Endothelial cell of umbilical vein (primary cell): ENCODE measurements at places on chromosomes 13 and 19. TPM values are rescaled to one million over a fixed set of nuclear protein-coding genes. Genes with fewer than 3 reads are reported as not detected.

GRCh38 chr13:50527612-50528509 is 315.6 kb downstream of the DLEU7 start:
- H3K4me1 ChIP-seq: peaks cover 8% of the 10 kb centered on the region
- H3K4me3 ChIP-seq: no peak overlapping the region
- no peak overlapping the region for H3K27ac ChIP-seq

DNA sequence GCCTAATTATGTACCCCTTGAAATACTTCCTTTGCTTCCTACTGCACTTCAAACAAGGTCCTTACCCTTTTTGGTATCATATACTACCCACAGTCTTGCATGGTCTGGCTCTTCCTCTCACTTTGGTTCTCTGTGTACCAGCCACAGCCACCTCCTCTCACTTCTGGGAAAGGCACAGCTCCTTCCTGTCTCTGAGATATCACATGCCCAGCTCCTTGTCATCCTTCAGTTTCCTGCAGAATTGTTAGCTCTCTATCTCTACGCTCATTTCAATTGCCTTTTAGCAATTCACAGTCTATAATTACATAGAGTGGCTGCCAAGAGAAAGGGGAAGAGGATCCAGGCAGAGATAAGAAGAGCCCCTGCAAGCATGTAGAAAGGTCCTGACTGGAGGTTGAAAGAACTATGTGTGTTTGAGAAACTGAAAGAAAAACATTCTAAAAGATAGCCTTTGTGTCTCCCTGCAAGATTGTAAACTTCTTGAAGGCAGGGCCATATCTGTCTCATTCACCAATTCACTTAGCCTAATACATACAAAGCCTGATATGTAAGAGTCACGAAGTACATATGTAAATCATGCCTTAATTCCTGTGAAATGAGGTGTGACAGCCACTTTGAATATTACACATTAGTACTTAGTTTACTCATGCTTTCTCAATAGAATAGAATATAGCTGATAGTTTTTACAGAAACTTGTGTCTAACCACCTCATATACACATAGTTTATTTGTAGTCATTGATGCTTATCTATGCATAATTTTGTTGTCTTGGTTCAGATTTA is 933.1 kb downstream of the DIAPH3 start:
- H3K4me3 ChIP-seq: no peak overlapping the region
- DNase-seq: no peak
- H3K27ac ChIP-seq: no peak overlapping the region
- H3K27me3 ChIP-seq: no peaks in the 10 kb centered on the region
- no peaks in the 10 kb centered on the region for H3K4me1 ChIP-seq

DNA sequence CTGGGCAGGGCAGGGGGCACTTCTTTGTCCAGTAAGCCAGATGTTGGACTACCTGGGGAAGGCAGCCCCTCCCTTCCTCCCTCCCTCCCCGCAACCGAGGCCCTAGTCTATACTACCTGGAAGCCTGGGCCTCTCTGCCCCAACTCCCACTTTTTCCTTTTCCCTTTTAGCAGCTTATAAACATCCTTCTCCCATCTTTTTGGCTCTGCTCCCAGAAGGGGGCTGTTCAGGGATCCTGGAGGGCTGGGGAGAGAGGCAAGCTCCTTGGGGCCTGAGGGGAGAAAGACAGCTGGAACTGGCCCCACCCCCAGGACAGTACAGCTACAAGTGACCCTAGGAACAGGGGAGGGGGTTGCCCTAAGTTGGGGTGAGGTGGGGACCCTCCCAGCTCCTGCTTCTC is 44.9 kb downstream of the LYL1 start:
- H3K4me3 ChIP-seq: no peak overlapping the region
- no peak overlapping the region for H3K27ac ChIP-seq
- DNase-seq: peak; percentile 44
- peaks cover 58% of the 10 kb centered on the region for H3K4me1 ChIP-seq

- no peak overlapping the region for H3K4me3 ChIP-seq
- DNase-seq: no peak
- no peaks in the 10 kb centered on the region for H3K36me3 ChIP-seq
- no peaks in the 10 kb centered on the region for H3K27me3 ChIP-seq
These were observed 196.3 kb downstream of the TSHZ3 start for GRCh38 chr19:31152906-31153305.

GRCh38 chr13:67017276-67017675 is 212.9 kb downstream of the PCDH9 start:
- DNase-seq: no peak
- H3K4me1 ChIP-seq: no peaks in the 10 kb centered on the region
- H3K4me3 ChIP-seq: no peak overlapping the region
- no peaks in the 10 kb centered on the region for H3K27me3 ChIP-seq
- H3K36me3 ChIP-seq: no peaks in the 10 kb centered on the region
- no peak overlapping the region for H3K27ac ChIP-seq

- H3K36me3 ChIP-seq: no peaks in the 10 kb centered on the region
- H3K4me1 ChIP-seq: peaks cover 46% of the 10 kb centered on the region
- H3K4me3 ChIP-seq: no peak overlapping the region
- H3K27ac ChIP-seq: peak overlapping the region; percentile 54
These were observed 592 bp upstream of the TRIP10 start for GRCh38 chr19:6738787-6739389.

GRCh38 chr13:110463871-110464510 is 97.5 kb downstream of the RAB20 start:
- peaks cover 29% of the 10 kb centered on the region for H3K36me3 ChIP-seq
- H3K27ac ChIP-seq: no peak overlapping the region
- DNase-seq: no peak
- H3K4me3 ChIP-seq: no peak overlapping the region
- no peaks in the 10 kb centered on the region for H3K4me1 ChIP-seq

- no peak overlapping the region for H3K4me3 ChIP-seq
- DNase-seq: no peak
- peaks cover 11% of the 10 kb centered on the region for H3K4me1 ChIP-seq
- no peak overlapping the region for H3K27ac ChIP-seq
- H3K36me3 ChIP-seq: no peaks in the 10 kb centered on the region
These were observed 1.9 kb downstream of the LACC1 start for GRCh38 chr13:43881580-43881979.

DNA sequence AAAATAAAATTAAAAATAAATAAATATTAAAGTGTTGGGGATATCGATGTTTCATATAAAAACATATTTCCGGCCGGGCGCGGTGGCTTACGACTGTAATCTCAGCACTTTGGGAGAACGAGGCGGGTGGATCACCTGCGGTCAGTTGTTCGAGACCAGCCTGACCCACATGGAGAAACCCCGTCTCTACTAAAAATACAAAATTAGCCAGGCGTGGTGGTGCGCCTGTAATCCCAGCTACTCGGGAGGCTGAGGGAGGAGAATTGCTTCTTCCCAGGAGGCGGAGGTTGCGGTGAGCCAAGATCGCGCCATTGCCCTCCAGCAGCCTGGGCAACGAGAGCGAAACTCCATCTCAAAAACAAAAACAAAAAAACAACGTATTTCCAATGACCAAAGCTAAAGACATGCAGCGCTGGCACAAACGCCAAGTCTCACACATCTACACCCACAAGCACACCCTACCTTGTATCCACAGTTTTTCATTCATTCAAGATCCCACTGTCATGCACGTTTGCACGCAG is 907 bp downstream of the ZNF569 start:
- H3K27ac ChIP-seq: peak overlapping the region; percentile 40
- H3K4me3 ChIP-seq: peak overlapping the region; percentile 59
- H3K36me3 ChIP-seq: peaks cover 2% of the 10 kb centered on the region
- peaks cover 5% of the 10 kb centered on the region for H3K4me1 ChIP-seq
- DNase-seq: no peak

GRCh38 chr19:681029-682019 is 5.1 kb downstream of the FSTL3 start:
- no peak overlapping the region for H3K4me3 ChIP-seq
- H3K4me1 ChIP-seq: peaks cover 16% of the 10 kb centered on the region
- H3K27me3 ChIP-seq: no peaks in the 10 kb centered on the region
- no peaks in the 10 kb centered on the region for H3K36me3 ChIP-seq

GRCh38 chr19:17860331-17860992 is 752 bp downstream of the RPL18A start:
- no peak for DNase-seq
- H3K27ac ChIP-seq: peak overlapping the region; percentile 42
- H3K36me3 ChIP-seq: peaks cover 19% of the 10 kb centered on the region
- H3K4me1 ChIP-seq: peaks cover 15% of the 10 kb centered on the region
- H3K4me3 ChIP-seq: peak overlapping the region; percentile 96

DNA sequence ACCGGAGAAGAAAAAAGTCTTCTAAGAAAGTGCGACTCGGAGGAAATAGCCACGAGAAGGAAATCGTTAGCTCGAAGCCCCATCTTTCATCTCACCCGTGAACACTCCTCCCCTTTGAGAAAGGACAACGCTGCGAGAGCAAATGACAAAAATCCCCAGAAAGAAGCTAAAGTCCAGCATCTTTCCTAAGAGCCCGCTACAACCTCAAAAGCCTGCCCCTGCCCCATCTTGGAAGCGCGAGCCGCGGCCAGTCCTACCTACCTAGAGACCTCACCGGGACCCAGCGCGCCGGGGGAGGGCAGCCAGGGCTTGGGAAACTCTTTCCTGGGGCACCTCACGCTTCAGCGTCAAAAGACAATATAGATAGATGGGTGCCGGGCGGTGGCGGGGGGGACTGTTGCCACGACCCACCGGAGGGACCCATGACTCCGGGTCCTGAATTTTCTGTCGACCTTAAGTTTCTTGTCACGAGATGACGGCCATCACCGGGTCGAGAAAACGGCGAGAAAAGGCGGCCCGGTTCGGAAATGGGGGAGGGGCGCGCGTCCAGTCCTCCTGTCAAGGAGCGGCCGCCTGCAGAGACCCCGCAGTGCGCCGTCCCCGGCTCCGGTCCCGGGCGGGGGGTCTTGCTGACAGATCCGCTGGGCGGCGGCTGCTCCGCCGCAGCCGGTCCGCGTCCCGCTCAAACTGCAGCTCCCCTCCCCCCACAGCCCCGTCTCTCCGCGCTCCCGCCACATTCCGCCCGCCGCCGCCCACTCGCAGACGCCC is 65.9 kb downstream of the KCNRG start:
- no peaks in the 10 kb centered on the region for H3K36me3 ChIP-seq
- peak overlapping the region; percentile 86 for H3K4me3 ChIP-seq
- peaks cover 27% of the 10 kb centered on the region for H3K4me1 ChIP-seq
- no peaks in the 10 kb centered on the region for H3K27me3 ChIP-seq
- peak; percentile 59 for DNase-seq

DNA sequence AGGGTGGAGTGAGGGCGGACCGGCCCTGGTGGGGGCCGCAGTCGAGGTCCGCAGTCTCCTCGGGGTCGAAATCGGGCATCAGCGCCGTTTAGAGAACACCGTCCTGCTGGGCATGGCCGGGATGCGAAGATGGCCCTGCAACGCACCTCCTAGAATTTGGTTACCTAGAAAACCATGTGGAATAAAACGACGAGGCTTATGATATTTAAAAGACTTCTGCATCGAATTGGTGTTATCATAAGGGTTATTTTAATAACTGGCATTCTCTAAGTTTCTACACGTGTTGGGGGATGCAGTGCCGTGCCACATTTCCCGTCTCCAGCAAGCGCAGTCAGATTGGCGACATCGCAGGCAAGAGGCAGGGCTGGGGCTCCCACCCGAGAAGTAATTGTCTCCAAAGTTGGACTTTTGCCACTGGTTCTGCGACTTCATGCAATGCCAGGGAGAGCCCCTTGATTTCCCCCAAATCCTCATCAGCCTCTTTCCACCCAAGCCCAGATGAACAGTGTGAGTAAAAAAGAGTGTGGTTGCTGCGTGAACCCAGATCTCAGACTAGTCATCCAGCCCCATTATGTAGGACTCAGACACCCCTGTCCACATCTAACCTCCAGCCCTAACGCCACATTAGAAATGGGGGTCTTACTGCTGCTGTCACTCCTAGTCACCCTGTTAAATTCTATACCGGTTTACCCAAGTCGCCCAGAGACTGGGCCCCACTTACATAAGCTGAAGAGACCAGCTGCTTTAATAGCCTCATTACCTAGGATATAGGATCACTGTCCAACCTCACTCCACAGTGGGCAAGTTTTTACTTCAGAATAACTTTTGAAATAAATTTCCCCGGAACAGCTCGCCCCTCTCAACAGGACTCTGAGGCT is 571 bp upstream of the DHRS12 start:
- no peaks in the 10 kb centered on the region for H3K27me3 ChIP-seq
- peak overlapping the region; percentile 92 for H3K27ac ChIP-seq
- DNase-seq: no peak
- H3K4me1 ChIP-seq: peaks cover 35% of the 10 kb centered on the region
- no peaks in the 10 kb centered on the region for H3K36me3 ChIP-seq

DNA sequence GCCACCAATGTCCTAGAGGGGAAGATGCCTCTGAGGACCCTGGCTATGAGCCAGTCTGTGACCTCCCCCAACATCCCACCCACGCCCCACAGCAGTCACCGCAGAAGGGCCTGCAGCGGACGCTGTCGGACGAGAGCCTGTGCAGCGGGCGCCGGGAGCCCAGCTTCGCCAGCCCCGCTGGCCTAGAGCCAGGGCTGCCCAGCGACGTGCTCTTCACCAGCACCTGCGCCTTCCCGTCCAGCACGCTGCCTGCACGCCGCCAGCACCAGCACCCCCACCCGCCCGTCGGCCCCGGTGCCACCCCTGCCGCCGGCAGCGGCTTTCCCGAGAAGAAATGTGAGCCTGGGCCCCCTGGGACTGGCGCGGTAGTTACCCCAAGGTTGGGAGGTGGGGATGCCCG is 30.6 kb downstream of the DPF1 start:
- no peaks in the 10 kb centered on the region for H3K27me3 ChIP-seq
- no peak overlapping the region for H3K27ac ChIP-seq
- peaks cover 6% of the 10 kb centered on the region for H3K36me3 ChIP-seq
- H3K4me1 ChIP-seq: no peaks in the 10 kb centered on the region
- no peak overlapping the region for H3K4me3 ChIP-seq
- no peak for DNase-seq

DNA sequence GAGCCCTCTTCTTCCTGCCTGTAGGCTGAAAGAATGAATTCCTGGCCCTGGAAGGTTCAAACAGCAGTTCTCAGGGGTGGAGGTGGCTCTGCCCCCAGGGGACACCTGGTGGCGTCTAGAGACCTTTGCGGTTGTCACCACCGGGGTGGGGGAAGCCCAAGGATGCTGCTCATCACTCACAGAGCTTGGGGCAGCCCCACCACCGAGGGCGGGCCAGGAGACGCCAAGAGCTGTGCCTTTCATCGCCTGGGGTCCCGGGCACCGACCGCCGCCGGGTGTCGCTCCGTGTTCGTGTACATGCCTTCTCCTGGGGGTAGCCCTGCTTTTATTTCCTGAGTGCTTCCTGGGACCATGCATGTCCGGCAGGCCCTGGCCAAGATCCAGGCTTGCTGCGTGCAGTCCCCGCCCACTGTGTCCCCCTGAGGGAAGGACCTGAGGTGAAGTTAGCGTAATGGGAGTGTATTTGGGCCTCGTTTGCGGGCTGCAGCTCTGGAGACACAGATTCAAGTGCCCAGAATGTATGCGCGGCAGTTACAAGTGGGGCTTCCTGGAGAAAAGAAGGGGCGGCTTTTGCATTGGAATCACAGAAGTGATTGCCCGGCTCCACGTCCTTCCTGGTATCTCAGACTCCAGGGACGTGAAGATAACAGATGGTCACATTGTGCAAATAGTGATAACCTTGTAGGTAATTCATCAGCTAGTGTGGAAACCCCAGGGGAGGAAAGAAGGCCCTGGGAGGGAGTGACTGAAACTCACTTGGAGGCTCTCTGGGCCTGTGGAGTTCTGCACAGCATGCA is 7.8 kb downstream of the DOT1L start:
- H3K36me3 ChIP-seq: no peaks in the 10 kb centered on the region
- DNase-seq: no peak
- peaks cover 34% of the 10 kb centered on the region for H3K4me1 ChIP-seq
- H3K27ac ChIP-seq: no peak overlapping the region
- no peak overlapping the region for H3K4me3 ChIP-seq
- H3K27me3 ChIP-seq: no peaks in the 10 kb centered on the region

Gene DLL3
- 0.40 and 0.55 TPM in 2 replicates for total RNA-seq

Gene RUBCNL
- total RNA-seq: not detected in 2 replicates

Gene PLPPR3
- 0.76 and 1.2 TPM in 2 replicates for total RNA-seq

Gene PLIN5
- total RNA-seq: 0.24 TPM in 1 of 2 replicates, not detected in the other

Gene ZNF667
- total RNA-seq: 1.3 and 1.6 TPM in 2 replicates
